Central memory CD8-positive, alpha-beta T cell (primary cell): ENCODE measurements at places on chromosomes 5 and 9.

DNA sequence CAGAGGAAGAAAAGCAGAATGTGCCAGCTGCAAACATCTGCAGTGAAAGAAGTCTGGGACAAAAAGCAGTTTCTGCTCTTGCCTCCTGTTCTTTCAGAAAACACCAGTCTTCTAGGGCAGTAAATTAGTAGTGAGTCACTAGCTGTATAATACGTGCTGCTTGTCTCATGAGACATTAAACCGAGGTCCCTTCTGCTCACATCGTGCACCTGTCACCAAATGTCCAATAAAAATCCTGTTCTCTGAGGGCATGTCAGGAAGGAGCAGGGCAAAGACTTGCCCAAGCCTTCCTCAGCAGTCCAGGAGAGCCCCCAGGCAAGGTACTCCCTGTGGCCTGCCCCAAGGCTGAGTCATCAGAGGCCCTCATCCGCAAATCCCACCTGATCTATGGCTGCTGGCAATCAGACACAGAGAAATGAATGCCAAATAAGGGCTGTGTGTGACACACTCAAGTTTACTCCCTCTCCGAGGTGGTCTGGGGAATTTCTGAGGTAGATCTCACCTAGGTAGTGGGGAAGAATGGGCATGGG is 255.3 kb upstream of the SMARCA2 start:
- no peak for DNase-seq
- peaks cover 17% of the 10 kb centered on the region for H3K27me3 ChIP-seq
- H3K4me3 ChIP-seq: no peak overlapping the region
- H3K4me1 ChIP-seq: no peaks in the 10 kb centered on the region

GRCh38 chr5:136927571-136927970 is 562.2 kb upstream of the TRPC7 start:
- no peaks in the 10 kb centered on the region for H3K4me1 ChIP-seq
- no peak overlapping the region for H3K27ac ChIP-seq
- no peaks in the 10 kb centered on the region for H3K27me3 ChIP-seq
- no peak for DNase-seq
- H3K4me3 ChIP-seq: no peak overlapping the region

DNA sequence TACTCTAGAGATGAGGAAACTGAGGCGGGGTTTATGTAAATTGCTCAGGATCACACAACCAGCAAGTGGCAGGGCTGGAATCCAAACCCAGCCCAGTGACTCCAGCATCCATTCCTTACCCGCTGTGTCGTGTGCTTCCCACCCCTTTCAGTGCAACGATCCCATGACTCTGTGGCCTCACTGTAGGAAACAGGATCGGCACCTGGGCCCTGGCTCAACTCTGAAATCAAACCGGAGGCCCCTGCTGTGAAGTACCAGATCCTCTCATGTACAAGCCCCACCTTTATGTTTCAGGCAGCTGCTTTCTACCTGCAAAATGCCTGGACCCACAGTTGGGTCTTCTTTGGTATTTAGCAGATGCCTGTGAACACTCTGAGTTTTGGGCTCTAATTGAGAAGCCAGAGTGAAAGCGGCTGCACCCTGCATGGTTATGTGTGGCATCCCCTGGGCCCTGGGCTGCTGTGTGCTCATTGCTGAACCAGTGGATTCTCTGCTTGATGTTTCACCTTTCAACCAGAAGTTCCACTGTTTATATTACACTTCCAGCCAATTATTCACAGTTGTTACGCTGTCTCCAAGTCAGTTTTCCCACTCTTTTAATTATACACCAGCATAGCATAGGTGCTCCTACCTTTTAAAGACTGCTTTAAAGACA is 36.7 kb downstream of the ABLIM3 start:
- no peaks in the 10 kb centered on the region for H3K4me1 ChIP-seq
- no peaks in the 10 kb centered on the region for H3K36me3 ChIP-seq
- H3K4me3 ChIP-seq: no peak overlapping the region
- no peak overlapping the region for H3K27ac ChIP-seq
- H3K27me3 ChIP-seq: peaks cover 43% of the 10 kb centered on the region

DNA sequence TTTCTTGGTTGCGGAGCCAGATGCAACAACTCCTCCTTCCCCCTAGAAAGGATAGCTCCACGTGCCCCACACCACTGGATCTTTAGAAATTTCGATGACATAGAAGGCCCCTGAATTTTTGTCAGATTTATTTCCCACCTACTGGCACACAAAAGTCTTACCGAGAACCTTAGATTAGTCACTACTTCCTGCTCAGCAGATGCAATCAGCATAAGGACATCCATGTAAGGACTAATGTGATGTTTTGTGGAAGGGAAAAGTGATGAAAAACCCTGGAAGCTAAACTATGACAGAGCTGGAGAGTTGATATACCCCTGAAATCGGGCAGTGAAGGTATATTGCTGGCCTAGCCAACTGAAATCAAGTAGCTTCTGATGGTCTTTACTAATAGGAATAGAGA is 125.5 kb upstream of the NFIL3 start:
- H3K4me3 ChIP-seq: no peak overlapping the region
- no peak overlapping the region for H3K27ac ChIP-seq
- H3K27me3 ChIP-seq: peaks cover 28% of the 10 kb centered on the region

GRCh38 chr9:116639251-116639741 is 47.8 kb upstream of the TRIM32 start:
- no peaks in the 10 kb centered on the region for H3K27me3 ChIP-seq
- no peak for DNase-seq
- no peak overlapping the region for H3K27ac ChIP-seq
- no peak overlapping the region for H3K4me3 ChIP-seq
- H3K36me3 ChIP-seq: no peaks in the 10 kb centered on the region

DNA sequence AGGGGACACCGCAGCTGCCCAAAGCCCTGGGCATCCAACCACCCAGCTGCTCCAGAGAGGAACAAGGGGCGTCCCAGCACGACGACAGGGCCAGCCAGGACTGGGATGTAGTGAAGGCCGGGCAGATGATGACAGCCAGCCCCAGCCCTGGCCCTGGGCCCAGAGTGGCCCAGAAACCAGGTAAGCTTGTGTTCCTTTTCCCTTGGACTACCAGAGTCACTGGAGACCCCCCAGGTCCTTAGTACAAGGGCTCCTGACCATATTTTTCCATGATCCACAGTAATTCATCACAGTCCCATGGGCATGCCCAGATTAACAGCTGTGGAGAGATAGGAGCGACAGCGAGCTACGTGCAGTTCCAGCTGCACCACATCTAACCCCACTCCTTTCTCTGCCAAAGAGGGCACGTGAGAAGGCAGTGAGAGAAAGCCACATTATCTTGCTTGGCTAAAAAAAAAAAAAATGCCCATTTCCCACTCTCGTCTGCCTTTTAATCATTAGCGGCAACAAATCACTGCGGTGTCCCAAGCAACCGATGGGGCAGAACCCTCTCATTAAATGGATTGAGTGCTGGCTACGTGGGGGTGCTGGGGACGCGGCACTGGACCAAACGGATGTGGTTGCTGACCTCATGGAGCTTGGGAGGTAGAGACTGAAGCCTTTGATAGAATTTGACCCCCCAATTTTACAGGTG is 21.7 kb upstream of the SYNPO start:
- H3K36me3 ChIP-seq: no peaks in the 10 kb centered on the region
- H3K27me3 ChIP-seq: peaks cover 27% of the 10 kb centered on the region
- no peak for DNase-seq
- H3K4me1 ChIP-seq: no peaks in the 10 kb centered on the region
